ENCODE measurements at places on chromosomes 13 and 19. TPM values are rescaled to one million over a fixed set of nuclear protein-coding genes. Genes with fewer than 3 reads are reported as not detected.

GRCh38 chr19:22628401-22628800 is 5.7 kb upstream of the ZNF492 start:
- H3K4me1 ChIP-seq, result no peaks in the 10 kb centered on the region
- H3K4me3 ChIP-seq, result no peak overlapping the region
- no peak for DNase-seq
- no peaks in the 10 kb centered on the region for H3K27me3 ChIP-seq
- no peaks in the 10 kb centered on the region for H3K36me3 ChIP-seq

HCN2 gene
- 3.2 TPM for total RNA-seq

GRCh38 chr13:113756441-113757097 is 2.5 kb upstream of the TMEM255B start:
- peaks cover 31% of the 10 kb centered on the region for H3K27me3 ChIP-seq
- no peak overlapping the region for H3K27ac ChIP-seq
- H3K4me3 ChIP-seq, result no peak overlapping the region
- H3K4me1 ChIP-seq, result peaks cover 19% of the 10 kb centered on the region
- peaks cover 3% of the 10 kb centered on the region for H3K36me3 ChIP-seq

DNA sequence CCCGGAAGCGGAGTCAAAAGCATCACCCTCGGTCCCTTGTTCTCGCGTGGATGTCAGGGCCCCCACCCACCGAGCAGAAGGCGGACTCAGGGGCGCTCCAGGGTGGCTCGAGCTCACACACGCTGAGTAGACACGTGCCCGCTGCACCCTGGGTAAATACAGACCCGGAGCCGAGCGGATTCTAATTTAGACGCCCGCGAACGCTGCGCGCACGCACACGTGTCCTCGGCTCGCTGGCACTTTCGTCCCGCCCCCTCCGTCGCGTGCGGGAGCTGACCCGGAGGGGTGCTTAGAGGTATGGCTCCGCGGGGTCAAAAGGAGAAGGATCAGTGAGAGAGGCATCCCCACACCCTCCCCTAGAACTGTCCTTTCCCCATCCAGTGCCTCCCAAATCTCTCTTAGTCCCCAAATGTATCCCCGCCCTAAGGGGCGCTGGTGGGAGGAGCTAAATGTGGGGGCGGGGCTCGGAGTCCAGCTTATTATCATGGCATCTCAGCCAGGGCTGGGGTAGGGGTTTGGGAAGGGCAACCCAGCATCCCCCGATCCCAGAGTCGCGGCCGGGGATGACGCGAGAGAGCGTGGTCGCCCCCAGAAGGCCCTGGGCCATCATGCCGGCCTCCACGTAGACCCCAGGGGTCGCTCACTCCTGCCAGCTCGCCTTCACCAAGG is 451 bp upstream of the ICAM5 start:
- DNase-seq, result peak; percentile 57
- H3K27ac ChIP-seq, result peak overlapping the region; percentile 9
- peaks cover 78% of the 10 kb centered on the region for H3K4me1 ChIP-seq
- peaks cover 26% of the 10 kb centered on the region for H3K36me3 ChIP-seq

ZNF8 gene
- 5.4 TPM for total RNA-seq

PALM gene
- total RNA-seq, result not detected

DNA sequence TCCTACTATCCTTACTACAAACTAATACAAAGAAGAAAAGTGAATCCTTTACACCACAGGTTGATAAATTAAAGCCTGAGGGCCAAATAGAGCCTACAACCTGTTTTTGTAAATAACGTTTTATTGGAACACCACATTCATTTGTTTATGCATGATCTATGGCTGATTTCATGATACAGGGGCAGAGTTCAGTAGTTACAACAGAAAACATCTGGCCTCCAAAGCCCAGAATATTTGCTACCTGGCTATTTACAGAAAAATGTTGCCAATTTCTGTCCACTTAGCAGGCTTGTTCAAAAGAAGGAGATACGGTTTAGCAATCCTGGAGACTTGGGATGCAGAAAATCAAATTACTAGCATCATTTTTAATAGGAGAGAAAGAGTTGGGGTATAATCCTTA is 24.1 kb downstream of the DCT start:
- H3K4me3 ChIP-seq, result no peak overlapping the region
- DNase-seq, result no peak
- no peaks in the 10 kb centered on the region for H3K27me3 ChIP-seq
- H3K36me3 ChIP-seq, result no peaks in the 10 kb centered on the region
- no peaks in the 10 kb centered on the region for H3K4me1 ChIP-seq
- no peak overlapping the region for H3K27ac ChIP-seq

- no peak overlapping the region for H3K27ac ChIP-seq
- H3K36me3 ChIP-seq, result peaks cover 18% of the 10 kb centered on the region
- H3K4me3 ChIP-seq, result no peak overlapping the region
- no peak for DNase-seq
- peaks cover 32% of the 10 kb centered on the region for H3K4me1 ChIP-seq
These were observed 3.3 kb downstream of the ISYNA1 start for GRCh38 chr19:18434411-18435175.

GRCh38 chr19:31170046-31170445 is 179.2 kb downstream of the TSHZ3 start:
- no peak for DNase-seq
- H3K4me1 ChIP-seq, result no peaks in the 10 kb centered on the region
- no peak overlapping the region for H3K27ac ChIP-seq
- no peaks in the 10 kb centered on the region for H3K36me3 ChIP-seq
- no peak overlapping the region for H3K4me3 ChIP-seq
- H3K27me3 ChIP-seq, result peaks cover 8% of the 10 kb centered on the region

- DNase-seq, result peak; percentile 23
- no peaks in the 10 kb centered on the region for H3K36me3 ChIP-seq
- peak overlapping the region; percentile 36 for H3K27ac ChIP-seq
- H3K4me3 ChIP-seq, result peak overlapping the region; percentile 84
These were observed 8.5 kb downstream of the PLEKHA4 start for GRCh38 chr19:48859711-48860572.

NLRP11 gene
- total RNA-seq, result not detected

SIGLEC5 gene
- not detected for total RNA-seq

CYP4F22 gene
- total RNA-seq, result 0.67 TPM

DNA sequence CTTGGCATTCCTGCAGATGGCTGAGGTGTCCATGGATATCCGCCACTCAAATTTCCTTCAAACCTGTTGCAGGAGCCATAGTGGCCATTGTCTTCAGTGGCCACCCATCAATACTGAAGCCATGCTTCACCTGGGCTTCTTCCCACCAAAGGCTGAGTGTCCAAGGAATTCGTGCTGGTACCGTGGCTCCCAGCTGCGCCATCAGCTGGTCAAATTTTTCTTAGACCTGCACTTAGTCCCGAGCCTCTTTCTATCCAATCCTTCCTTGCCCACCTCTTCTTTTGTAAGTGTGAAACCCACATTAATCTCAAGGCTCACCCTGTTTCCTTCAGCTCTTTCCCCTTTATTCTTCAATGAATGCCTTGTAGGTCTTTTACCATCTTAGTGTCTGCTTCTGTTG is 152.1 kb downstream of the PCDH9 start:
- H3K27ac ChIP-seq, result no peak overlapping the region
- H3K27me3 ChIP-seq, result no peaks in the 10 kb centered on the region
- H3K36me3 ChIP-seq, result no peaks in the 10 kb centered on the region
- no peak for DNase-seq
- H3K4me1 ChIP-seq, result no peaks in the 10 kb centered on the region
- H3K4me3 ChIP-seq, result no peak overlapping the region

- no peak overlapping the region for H3K4me3 ChIP-seq
- H3K27ac ChIP-seq, result no peak overlapping the region
- no peaks in the 10 kb centered on the region for H3K36me3 ChIP-seq
- no peak for DNase-seq
These were observed 329.3 kb downstream of the SPRY2 start for GRCh38 chr13:80011448-80012212.

GRCh38 chr19:57310792-57311191 is 9.5 kb upstream of the ZNF543 start:
- peaks cover 3% of the 10 kb centered on the region for H3K36me3 ChIP-seq
- H3K4me1 ChIP-seq, result no peaks in the 10 kb centered on the region
- peaks cover 24% of the 10 kb centered on the region for H3K27me3 ChIP-seq

GRCh38 chr13:97429681-97430081 is 4.3 kb upstream of the RAP2A start:
- no peaks in the 10 kb centered on the region for H3K36me3 ChIP-seq
- no peak overlapping the region for H3K27ac ChIP-seq
- peaks cover 25% of the 10 kb centered on the region for H3K27me3 ChIP-seq
- H3K4me1 ChIP-seq, result peaks cover 15% of the 10 kb centered on the region
- H3K4me3 ChIP-seq, result no peak overlapping the region

- DNase-seq, result peak; percentile 98
- H3K36me3 ChIP-seq, result no peaks in the 10 kb centered on the region
- H3K27ac ChIP-seq, result peak overlapping the region; percentile 77
- H3K27me3 ChIP-seq, result peaks cover 31% of the 10 kb centered on the region
These were observed 6.2 kb upstream of the SHKBP1 start for GRCh38 chr19:40570313-40571004.

- no peak overlapping the region for H3K27ac ChIP-seq
- peaks cover 43% of the 10 kb centered on the region for H3K4me1 ChIP-seq
- peaks cover 16% of the 10 kb centered on the region for H3K36me3 ChIP-seq
These were observed 15.8 kb downstream of the ZNF574 start for GRCh38 chr19:42091742-42092141.

SRRM5 gene
- total RNA-seq, result 0.50 TPM
